ENCODE measurements at places on chromosomes 11 and 22.

- DNase-seq, result no peak
These were observed 12.4 kb downstream of the SEC14L3 start for GRCh38 chr22:30459181-30460052.

- peak; percentile 78 for DNase-seq
These were observed 5.0 kb downstream of the SCN2B start for GRCh38 chr11:118171269-118172062.

GRCh38 chr11:75312346-75312745, 39.1 kb downstream of the ARRB1 start:
- no peak for DNase-seq

GRCh38 chr11:119999220-119999619, 138.7 kb downstream of the TRIM29 start:
- no peak for DNase-seq

DNA sequence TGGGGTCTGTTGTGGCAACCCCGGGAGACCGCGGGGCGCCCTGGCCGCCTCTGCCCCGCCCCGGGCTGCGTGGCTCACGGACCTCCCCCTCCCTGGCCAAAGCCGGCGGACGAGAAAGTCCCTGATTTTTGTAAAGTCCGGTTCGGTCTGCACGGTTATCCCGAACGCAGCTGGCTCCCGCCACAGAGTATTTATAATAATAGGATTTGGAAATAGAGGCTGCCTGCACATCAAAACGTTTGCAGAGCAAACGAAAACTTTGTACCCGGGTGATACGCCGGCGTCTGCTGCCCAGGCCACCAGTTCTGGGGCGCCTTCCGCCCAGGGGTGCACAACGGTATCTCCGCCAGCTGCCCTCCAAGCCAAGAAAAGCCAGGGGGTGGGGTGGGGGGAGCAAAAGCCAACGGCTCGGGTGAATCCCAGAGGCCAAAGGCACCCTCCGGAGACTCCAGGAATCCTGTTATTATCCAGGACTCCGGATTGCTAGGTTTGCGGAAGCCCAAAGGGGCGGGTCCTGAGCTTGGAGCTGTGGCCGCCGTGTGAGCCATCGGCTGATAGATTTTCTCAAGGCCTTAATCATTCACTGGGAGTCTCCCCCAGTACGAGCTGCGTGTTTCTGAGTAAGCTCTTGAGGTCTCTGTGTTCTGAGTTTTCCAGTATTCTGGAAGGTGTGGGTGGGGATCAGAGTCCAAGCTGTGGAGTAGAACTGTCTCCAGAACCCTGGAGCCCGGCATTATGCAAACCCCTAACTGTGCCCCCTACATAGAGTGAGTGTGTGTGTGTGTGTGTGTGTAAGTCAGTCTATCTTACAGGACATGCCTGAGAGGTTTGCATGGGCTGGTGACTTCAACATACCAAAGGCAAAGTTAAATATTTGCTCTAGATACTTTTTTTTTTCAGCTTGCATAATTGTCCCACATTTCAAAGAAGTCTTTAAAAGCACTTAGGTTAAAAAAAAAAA, 673 bp upstream of the SHANK2 start:
- no peak for DNase-seq

GRCh38 chr22:20079745-20080444, at the start of gene DGCR8:
Gene DGCR8, plus strand, starts transcription at chr22:20080241. Its CDS starts 5,723 bp downstream, at chr22:20085964.
- peak; percentile 94 for DNase-seq

- no peak for DNase-seq
These were observed 543.5 kb downstream of the BRD1 start for GRCh38 chr22:49284056-49284784.

- no peak for DNase-seq
These were observed 12.0 kb downstream of the IL18BP start for GRCh38 chr11:72010529-72011233.

DNA sequence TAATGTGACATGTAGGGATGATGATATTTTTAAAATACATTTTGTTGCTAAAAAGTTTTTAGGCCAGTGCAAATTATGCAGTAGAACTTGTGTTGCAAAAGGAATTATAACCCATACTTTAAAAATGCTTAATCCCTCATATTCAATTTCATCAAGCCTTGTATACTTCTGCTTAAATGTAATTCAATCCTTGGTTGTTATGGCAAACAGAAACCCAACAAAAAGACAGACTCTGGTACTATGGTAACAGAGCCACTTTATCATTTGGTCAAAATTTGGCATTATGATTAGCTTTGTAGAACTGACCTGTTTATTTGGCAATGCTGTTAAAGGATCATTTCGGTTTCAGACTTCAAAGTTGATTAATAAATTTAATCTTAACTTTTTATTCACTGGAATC, 284.8 kb downstream of the TMEM135 start:
- no peak for DNase-seq

- no peak for DNase-seq
These were observed 86.7 kb downstream of the ARHGAP8 start for GRCh38 chr22:44839061-44839460.

GRCh38 chr11:109865548-109866186, 227.5 kb upstream of the ZC3H12C start:
- DNase-seq, result no peak

GRCh38 chr11:120182790-120183491, 27.9 kb upstream of the OAF start:
- DNase-seq, result no peak

DNA sequence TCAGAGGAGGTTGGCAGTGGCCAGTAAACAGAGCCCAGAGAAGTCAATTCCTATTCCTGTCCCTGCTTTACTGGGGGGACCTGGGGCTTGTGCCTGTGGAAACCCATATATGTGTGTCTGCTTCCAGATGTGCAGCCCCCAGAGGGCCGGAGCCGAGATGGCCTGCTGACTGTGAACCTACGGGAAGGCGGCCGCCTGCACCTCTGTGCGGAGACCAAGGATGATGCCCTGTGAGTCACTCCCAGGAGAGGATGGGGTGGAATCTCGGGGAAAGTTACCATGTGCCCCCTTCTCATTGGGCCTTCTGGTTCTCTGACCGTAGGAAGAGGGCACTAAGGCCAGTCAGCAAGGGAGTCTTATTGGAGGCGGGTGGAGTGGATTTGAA, 5.3 kb downstream of the PLEKHB1 start:
- DNase-seq, result no peak

DNA sequence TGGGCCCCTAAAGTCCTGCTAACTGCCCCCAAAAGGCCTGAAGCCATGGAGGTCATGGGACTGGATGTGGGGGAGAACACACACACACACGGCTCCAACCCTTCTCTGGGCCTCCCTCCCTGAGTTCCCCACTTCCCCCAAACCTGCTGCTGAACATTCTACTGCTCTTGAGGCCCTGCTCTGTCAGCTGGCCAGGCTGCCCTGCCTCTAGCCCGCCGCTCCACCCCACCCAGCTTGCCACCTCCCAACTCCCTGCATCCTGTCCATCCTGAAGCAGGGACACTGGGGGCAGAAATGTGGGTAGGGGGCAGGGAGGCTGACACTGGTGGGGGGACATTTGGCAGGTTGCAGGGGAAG, 1.0 kb downstream of the KCNJ4 start:
- no peak for DNase-seq

GRCh38 chr22:17931400-17931825, 92.9 kb downstream of the MICAL3 start:
- DNase-seq, result peak; percentile 73

- DNase-seq, result peak; percentile 85
These were observed 27.2 kb downstream of the PHLDB1 start for GRCh38 chr11:118634431-118635236.

GRCh38 chr11:17612221-17613188, 65.4 kb downstream of the OTOG start:
- no peak for DNase-seq

DNA sequence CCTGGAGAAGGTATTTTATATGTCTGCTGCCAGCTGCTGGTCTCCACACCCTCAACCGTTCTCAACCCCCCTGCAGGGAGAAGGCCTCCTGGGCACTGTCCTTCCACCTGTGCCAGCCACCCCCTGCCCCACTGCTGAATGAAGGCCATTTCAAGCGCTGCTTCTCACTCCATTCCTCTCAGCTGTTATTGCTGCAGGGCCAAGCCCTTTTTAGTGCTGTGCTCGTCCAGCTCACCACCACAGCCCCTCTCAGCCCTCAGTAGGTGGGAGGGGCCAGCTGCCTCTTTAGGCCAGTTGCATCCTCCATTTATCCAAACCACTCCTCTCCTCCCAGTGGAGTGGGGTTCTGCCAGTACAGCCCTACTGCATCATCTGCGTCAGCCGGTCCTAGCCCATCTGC, 1.8 kb upstream of the WBP2NL start:
- no peak for DNase-seq

GRCh38 chr11:103936059-103936458, 100.4 kb upstream of the DDI1 start:
- DNase-seq, result no peak

DNA sequence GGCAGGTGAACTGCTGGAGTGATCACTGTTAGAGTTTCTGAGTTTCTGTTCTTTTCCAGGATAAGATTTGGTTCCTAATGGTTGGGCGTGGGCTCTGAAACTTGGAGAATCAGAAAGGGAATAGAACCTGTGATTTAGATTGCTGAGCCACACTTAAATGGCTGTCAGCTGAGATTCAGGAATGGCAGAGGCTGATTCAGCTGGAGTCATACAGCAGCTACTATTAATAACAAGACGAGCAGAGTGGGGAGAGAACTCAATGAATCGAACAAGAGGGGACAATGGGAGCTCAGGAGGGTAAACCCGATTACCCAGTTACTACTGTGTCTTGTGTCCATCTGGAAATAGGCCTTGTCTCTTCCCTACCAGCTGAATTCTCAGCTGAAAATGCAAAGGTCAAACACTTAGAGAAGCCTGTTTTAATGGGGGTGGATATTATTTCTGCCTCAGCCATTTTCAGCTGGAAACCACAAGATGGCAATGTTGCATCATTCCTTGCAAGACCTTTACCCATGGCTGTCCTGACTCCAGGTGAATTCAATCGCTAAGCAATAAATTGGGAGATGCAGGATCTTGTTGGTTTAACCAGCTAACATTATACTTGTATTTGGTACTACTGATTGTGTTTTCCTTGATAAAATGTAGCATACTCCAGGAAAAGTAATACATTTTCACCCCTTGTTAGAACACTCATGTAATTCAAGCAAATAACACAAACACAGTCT, 104.5 kb upstream of the RAG2 start:
- DNase-seq, result no peak

DNA sequence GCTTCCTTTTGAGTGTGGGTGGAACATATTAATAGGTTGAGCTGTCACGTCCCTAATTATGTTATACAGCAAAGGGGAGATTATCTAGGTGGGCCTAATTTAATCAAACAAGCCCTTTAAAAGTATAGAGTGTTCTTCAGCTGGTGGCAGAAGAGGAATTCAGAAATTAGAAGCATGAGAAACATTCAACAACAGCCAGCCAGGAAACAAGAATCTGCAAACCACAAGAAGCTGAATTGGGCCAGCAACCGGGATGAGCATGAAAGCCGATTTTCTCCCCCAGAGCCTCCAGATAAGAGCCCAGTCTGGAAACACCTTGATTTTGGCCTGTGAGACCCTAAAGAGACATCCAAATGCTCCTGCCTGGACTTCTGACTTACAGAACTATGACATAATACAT, 105.8 kb upstream of the LDLRAD3 start:
- DNase-seq, result no peak

DNA sequence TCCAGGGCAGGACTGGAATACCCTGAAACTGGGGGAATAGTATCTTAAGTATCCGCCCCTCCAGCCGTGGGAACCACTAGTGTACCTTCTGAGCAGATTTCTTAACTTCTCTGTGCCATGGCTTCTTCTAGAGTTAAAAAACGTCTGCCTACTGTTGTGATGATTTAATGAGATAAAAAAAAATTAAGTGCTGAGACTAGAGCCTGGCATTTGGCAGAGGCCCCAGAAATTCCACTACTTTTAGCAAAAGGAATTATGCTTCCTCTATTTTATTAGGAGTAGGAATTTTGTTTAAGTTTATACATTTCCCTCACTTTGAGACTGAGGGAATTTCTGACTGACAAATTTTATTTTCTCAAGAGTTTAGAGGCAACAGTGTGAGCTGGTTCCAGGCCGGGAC, 371.2 kb upstream of the B3GAT1 start:
- no peak for DNase-seq

DNA sequence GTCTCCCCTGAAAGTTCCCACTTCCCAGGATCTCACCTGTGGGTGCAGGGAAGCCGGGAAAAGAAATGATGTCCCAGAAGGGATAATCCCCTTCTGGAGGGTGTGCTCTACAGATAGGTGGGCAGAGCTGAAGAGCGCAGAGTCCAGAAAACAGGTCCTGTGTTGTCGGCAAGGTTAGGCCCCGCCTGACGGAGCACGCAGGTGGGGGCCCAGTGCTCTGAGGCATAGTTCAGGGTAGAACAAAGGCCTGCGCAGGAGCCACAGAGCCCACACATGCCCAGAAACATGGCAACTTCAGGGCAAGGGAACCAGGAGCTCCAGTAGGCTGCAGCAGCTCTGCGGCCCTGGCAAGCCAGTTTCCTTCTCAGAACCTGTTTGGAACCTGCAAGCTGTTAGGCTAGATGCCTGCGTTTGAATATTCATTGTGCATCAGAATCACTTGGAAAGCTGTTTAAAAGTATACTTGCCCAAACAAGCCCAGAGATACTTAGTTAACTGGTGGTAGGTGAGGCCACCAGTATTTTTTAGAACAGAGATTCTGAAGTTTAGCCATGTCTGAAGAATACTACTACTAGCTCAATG, 386.6 kb downstream of the BUD13 start:
- DNase-seq, result no peak

DNA sequence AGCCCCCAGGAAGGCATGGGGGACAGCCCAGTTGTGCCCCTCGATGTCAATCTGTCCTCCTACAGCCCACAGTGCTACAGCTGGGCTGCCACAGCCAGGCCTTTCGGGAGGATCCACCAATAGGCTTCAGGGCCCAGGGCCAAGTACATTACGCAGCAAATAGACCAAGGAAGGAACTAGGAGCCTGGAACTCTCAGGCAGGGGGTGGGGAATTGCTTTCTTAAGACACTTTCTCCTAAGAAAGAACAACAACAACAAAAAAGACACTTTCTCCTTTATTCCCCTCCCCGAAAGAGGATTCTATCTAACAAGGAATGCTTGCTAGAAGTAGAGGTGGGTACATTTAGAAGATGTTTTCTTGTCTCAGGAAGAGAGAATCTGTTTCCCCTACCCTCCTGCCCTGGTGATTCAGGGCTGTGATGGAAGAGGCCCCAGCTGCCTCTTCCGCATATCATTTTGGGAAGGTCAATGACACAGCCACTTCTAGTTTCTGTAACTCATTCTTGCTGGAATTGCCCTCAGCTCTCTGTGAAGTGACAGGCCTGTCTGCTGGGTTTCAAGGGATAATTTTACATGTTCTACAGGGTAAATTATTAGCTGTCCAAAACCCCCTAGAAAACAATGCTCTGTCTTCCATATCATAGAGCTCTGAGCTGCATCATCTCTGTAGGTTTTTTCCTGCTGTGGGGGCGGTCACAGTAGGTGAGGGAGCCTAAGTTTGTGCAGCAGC, 6.0 kb upstream of the MALAT1 start:
- DNase-seq, result peak; percentile 93

GRCh38 chr22:35170716-35171697, 86.3 kb upstream of the HMGXB4 start:
- DNase-seq, result no peak

GRCh38 chr11:12459865-12460444, 82.6 kb downstream of the PARVA start:
- no peak for DNase-seq

GRCh38 chr22:36147196-36147791, 13.3 kb downstream of the APOL3 start:
- no peak for DNase-seq
